ENCODE measurements at places on chromosomes 1 and 21.

DNA sequence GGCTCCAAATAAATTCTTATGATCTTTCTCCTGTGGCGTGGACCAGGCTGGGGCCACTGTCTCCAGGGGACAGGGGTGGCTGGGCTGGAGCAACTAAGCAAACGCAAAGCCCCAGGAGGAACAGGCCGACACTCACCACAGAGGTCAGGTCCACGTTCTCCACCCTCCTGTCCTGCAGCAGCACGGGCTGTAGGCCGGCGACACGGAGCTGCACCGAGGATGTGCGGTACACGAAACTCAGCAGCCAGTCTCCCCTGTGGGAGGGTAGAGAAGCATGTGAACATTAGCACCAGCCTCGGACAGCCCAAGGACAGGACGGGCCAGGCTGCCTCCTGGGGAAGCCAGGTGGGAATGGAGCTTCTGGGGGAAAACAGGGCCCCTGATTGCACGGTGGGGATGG lies 29.6 kb downstream of the HTR6 start:
- no peak for DNase-seq

- no peak for DNase-seq
Observed at GRCh38 chr1:1075148-1075935, 1.2 kb upstream of the RNF223 start.

DNA sequence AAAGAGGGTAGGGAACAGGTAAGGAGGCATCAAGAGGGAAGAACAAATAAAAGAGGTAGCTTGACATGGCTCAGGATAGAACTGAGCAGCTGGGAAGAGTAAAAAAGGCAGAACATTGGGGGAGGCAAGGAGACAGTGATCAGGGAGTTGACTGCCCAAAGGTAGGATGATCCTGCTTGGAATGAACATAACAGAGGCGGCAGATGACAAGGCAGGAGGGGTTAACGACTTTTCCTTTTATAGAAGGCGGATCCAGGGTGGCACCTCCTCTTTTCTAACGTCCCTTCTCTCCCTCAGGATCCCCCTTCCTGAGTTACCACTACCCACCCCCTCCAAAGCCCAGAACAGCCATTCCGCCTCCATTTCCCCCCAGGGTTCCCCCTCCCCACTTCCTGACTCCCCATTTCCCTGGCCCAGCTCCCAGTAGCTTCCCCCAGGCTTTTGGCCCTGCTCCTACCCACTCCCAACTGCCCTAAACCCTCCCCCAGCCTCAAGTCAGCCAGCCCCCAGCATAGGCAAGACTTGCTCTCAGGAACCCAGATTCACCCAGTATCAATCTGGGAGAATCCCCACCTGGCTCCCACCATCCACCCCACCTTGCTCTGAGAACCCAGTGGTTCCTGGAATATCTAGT lies 769 bp upstream of the ADAMTS4 start:
- DNase-seq, result no peak

DNA sequence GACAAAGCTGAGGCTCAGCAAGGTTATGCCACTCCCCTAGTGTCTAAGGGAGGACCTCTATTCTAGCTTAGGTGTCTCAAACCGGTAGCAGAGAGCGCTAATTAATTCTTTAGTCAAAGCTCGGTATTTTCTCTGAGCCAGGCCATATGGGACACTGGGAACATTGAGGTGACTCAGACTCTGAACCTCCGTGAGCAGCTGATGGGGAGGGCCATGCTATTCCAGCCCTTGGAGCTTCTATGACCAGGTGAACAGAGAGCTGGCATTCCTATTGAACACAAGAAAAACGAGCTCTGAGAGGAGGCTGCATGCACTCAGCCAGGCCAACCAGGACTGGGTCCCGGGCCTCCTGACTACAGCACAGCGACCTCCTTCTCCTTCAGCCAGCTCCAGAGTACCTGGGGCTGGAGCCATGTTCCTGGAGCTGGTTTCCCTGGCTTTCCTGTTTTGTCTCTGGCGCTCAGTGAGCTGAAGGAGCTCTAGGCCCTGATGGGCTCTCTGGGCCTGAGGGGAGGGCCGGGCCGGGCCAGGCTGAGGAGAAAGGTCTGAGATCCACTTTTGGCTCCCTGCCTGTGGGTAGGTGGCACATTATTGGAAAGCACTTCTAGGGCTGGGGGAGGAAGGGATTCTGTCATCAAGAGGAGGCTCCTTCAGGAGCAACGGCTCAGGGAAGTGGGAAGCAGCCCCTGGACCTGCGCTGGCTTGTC lies 37.0 kb downstream of the SLC9A1 start:
- no peak for DNase-seq

DNA sequence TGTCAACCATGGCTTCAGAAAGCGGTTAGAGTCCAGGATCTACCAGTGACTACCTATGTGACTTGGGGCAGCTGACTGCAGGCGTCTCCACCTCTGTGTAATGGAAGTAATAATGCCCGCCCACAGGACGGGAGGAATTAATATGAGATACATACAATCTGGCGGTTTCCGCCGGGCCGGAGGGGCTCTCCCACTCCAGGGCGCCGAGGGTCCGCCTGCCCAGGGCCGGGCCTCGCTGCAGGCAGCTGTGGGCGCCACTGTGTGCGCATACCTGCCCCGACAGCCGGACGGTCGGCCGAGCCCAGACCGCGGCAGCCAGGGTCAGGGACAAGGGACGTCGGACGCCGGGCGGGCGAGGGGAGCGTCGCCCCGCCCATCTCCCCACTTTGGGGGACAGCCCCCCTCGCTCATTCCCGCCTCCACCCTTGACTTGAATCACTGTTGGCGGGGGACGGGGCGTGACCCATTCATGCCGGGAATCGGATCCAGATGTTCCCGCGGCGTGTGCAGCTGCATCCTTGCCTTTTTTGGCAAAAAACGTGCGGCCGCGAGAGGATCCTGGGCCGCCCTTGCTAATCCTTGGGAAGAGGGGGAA lies 6.0 kb upstream of the SF3A3 start:
- DNase-seq, result peak; percentile 72

DNA sequence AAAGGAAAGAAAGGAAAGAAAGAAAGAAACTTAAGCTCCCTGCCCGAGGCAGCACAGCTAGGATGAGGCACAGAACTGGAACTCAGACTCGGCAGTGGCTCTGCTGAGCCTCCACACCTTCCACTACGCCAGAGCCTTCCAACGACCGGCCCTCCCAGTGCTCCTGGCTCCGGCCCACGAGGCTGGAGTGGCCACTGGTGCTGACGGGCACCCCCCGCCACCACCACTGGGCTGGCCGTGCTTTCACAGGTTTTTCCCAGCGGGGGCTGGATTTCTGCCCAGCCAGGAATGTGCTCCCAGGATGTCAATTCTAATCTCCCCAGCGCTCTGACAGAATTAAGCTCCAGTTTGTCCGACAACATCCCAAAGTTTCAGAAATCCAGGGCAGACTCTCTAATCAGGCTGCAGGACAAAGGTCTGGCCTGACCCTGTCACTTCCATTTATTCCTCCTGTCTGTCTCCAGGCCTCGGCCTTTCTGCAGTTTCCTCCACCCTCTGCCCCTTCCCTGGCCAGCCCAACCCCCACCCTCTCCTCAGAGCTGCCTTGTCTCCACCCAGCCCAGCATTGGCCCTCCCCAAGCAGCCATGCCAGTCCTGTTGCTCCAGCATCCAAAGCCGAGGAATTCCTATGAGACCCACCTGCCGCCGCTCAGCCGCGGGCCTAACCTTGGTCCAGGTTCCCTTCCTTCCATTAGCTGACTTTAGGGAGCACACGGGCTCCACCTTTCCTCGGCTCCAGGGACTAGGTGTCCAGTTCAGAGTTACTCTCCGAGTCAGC lies 81.9 kb downstream of the CASZ1 start:
- no peak for DNase-seq

GRCh38 chr1:187408212-187409004 lies 579.7 kb downstream of the PLA2G4A start:
- no peak for DNase-seq

All from stimulated activated naive CD8-positive, alpha-beta T cell treated with anti-CD3 and anti-CD28 coated beads, Interleukin-15, Interleukin-2, amounts not matched to agents 100 U/mL and 50 U/mL, for 24 hours (primary cell).